ENCODE measurements at places on chromosomes 7 and 10. TPM values are rescaled to one million over a fixed set of nuclear protein-coding genes. Genes with fewer than 3 reads are reported as not detected.

Gene TMEM140
- total RNA-seq, result 31.0 TPM

Gene DIP2C
- total RNA-seq, result 1.6 TPM

Gene EVX1
- total RNA-seq, result not detected

Gene CABCOCO1
- total RNA-seq, result not detected

Gene OR2A1
- 0.06 TPM for total RNA-seq

Gene PON1
- not detected for total RNA-seq

Gene LBX1
- not detected for total RNA-seq

All from activated naive CD8-positive, alpha-beta T cell treated with anti-CD3 and anti-CD28 coated beads, Interleukin-2, amount 10 ng/mL, durations not matched to agents 7 days and 5 days (primary cell).